ENCODE measurements at places on chromosomes 12 and 14.
A peak's percentile ranks its signal among the peaks of the same experiment; 100 is the strongest.

DNA sequence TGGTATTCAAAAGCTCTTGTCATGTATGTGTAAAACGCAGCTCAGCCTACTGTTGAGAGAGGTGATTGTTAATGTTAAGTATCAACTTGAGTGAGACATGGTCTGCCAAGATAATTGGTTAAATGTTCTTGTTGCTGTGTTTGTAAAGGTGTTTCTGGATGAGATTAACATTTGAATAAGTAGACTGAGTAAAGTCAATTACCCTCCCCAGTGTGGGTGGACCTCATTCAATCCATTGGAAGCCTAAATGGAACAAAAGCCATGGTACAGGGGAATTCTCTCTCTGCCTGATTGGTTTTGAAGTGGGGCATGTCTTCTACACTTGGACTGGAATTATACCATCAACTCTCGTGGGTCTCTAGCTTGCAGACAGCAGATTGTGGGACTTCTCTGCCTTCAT is 63.8 kb upstream of the RERGL start:
- no peak for DNase-seq

DNA sequence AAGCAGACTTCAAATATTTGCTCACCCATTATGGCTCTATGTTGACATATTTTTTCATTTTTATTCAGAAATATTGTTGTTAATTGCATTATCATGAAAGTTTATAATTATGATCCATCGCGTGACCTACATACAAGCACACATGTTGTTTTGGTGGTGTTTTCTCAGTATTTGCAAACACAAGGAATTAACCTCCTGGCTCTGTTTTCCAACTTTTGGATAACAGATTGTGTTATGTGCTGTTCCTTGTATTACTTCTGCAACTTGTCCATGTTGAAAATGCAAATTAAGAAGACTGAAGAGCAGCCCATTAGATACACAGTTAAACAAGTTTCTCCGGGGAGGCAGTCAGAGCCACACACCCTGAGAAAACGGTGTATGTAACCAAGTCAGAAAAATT is 201.2 kb downstream of the SEC23A start:
- DNase-seq: no peak

GRCh38 chr12:78392918-78393317 is 471.7 kb upstream of the SYT1 start:
- DNase-seq: no peak

DNA sequence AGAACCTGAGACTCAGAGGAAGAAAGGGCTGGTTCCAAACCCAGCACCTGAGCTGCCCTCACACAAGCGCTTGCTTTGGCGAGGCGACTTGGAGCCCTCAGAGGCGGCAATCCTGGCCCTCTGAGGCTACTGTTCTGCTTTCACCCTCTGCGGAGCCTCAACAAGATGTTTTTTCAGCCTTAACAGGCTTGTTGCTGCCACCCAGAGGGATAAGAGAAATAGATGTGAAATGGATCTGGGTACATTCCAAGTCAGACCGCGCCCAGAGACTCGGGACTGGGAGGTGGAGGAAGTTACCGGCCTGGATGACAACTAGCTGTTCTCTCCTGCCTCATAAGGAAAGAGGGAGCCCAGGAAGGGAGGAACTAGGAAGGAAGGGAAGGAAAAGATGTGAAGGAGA is 89.6 kb downstream of the TTC7B start:
- no peak for DNase-seq

GRCh38 chr12:89384050-89384758 is 31.9 kb upstream of the DUSP6 start:
- DNase-seq: peak; percentile 77

DNA sequence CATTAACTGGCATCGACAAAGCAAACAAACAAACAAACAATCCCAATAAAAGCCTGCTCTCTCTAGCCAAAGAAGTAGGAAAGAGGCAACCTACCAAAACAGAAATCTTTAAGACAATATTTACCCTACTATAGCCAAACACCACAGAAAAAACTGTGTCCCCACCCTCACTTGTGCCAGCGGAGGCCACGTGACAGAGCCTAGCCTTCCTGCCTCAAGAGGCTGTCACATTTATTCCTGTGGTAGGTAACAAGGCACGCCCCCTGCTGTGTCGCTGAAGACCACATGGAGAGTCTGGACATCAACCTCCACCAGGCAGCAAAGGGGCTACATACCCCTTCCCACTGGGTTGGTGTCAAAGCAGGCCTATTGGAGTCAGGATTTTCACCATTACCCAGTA is 148.1 kb downstream of the LMNTD1 start:
- no peak for DNase-seq

- no peak for DNase-seq
Observed at GRCh38 chr12:70393787-70394499, 27.9 kb downstream of the KCNMB4 start.

- no peak for DNase-seq
Observed at GRCh38 chr12:83796531-83796930, 1109.8 kb downstream of the TMTC2 start.

DNA sequence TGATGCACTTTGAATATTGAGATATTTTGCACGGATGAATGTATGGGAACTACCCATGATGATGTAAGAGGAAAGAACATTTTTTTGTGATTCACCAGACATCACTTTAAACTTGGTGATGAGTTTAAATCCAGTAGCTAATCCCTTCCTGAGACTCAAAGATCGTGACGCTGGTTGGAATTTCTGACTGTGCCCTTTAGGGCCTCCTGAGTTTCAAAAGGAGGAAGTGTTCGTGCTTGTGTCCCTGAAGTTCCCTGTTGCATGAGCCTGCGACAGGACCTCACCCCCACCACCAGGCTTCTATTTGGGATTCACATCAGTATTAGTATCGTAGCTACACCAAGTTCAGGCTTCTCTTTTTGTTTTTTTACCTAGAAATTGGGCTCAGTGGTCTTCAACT is 18.6 kb upstream of the RIN3 start:
- DNase-seq: no peak

DNA sequence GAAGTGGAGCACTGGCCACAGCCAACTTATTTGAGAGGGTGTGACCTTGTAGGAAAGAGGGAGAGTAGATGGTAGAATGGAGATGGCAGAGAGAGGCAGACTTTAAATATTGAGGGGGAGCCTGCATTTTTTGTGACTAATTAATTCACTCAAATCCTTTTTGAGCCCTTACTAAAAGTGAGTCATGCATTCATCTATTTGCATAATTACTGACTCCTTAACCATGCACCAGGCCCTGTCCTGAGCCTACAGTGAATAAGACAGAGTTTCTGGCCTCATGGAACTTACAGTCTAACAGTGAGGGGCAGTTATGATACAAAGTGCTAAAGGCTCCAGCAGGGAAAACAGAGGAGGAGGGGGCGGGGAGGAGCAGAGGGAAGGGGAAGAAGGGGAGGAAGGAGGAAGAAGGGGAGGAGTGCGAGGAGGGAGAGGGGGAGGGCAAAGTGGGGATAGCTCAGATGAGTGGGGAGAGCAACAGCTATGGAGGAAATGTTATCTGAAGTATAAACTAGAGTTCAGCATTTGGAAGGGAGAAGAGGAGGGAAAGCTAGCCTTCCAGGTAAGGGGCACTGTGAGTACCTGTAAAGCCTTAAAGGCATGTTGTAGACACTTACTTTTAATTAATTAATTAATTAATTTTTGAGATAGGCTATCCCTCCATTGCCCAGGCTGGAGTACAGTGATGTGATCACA is 7.5 kb upstream of the CTDSP2 start:
- no peak for DNase-seq

DNA sequence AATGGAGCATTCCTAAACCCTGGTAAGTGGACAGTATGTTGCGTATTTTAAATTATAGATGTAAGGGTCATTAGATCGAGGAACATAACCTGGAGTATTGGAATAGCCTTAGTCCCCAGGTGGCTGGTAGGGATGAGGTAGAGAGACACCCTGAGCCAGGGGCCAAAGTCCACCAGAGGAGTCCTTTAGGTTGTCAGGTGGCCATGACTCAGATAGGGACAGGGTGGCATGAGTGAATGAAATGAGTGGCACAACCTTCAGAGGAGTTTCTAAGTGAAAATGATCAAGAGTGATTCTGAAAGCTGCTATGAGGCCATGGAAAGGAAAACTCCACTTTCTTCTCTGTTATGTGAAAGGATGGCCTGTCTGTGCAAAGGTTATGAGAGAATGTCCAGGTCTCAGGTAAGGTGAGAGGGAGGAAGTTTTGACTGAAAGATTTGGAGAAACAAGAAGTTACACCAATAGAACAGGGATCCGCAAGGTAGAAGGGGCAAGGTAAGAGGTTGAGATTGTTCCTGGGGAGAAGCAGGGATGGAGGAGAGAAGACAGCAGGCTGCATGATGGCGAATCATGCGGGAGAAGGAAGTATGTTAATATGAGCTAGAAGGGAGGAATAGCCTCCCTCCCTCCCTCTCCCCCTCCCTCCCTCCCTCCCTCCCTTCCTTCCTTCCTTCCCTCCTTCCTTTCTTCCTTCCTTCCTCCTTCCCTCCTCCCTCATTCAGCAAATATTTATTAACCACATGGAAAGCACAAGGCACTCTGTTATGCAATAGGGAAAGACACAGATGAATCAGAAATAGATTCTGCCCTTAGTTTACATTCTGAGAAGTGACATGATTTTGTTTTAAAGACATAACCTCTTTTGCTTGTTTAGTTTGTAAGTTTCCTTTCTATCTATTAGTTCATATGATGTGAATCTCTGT is 14.0 kb upstream of the RIPK3 start:
- DNase-seq: no peak

DNA sequence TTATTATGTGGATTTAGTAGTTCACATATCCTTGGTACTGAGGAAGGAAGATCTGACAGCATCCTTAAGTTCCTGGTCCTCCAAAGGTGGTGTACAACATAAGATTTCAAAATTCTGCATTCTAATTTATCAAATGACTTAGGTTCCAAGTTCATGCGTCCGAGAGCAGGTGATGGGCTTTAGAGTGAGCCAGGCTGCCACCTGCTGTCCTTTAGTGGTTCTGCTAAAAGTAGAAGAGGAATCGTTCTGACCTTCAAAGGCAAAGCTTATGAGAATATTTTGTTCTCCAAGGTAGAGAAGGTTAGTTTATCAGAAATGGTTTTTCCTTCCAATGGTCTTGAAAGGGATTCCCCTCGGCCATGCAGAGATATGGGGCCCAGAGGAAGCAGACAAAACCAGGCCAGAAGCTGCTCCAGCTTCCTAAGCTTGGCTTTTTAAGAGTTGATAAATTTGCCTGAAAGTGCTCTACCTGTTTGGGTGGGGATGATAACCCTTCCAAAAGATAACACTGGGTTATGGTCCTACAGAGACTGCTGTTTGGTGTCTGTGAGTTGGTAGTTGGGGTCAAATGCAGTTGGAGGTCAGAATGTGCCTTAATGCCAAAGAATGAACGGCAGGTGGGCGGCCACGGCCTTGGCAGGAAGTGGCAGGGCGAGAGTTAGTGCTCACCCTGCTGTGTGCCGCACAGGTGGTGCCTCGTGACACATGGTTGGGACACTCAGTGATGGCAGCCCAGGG is 29.1 kb upstream of the LRTM2 start:
- DNase-seq: peak; percentile 25
